ENCODE measurements at places on chromosomes 12 and 14.

- peak; percentile 48 for DNase-seq
These were observed 55.4 kb downstream of the IRAK3 start for GRCh38 chr12:66244446-66244845.

- DNase-seq: no peak
These were observed 2.1 kb downstream of the TESC start for GRCh38 chr12:117097159-117097558.

DNA sequence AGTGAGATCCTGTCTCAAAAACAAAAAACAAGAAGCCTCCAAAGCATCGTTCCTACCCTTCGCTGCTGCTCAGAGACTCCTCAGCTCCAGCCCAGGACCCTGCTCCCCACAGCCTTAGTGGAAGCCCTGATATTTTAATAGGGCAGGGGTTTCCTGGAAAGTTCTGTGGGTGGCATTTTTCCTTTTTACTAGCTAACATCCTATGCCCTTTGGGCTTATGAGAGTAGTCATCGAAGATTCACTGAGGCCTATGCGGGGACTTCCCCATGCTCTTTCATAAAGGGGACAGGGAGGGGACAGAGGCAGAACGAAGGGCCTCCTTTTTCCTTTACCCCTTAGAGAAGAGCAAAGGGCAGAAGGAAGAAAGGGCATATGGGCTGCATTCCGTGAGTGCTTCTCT is 8.3 kb downstream of the LAG3 start:
- no peak for DNase-seq

DNA sequence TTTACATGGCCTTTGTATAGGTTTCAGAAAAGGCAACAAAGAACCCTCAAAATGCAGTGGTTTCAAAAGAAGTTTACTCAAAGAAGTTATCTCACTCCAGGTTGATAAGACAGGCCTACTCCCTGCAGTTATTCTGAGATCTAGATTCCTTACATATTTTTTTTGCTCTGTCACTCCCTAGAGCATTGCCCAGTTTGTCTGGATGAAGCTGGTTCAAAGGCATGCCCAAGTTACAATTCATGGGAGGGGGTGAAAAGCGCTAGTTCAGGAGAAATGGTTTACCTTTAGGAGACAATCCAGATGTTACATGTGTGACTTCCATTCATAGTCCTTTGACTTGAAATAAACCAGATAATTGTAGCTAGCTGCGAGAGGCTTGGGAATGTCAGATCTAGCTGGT is 115.0 kb downstream of the TPH2 start:
- DNase-seq: no peak
